ENCODE measurements at places on chromosomes 7 and 10.

- no peak for DNase-seq
Measured at GRCh38 chr7:156943091-156944041, 6.1 kb upstream of the NOM1 start.

DNA sequence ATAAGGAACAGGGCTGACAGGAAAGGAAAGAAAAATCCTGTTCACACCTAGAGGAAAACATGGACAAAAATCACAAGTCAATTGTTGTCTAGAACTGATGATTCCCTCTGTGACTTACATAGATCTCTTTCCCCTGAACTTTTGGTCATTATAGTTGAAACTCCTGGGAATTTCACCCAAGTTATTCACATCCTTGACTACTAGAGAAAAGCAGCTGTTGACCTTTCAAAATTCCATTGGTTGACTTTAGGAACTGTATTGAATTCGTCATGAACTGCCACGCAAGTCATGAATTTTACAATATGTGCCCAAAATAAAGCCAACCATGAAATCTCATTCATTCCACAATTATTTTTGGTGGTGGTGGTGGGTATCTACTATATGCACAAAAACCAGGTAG, 104.3 kb downstream of the UBE2H start:
- DNase-seq: no peak

DNA sequence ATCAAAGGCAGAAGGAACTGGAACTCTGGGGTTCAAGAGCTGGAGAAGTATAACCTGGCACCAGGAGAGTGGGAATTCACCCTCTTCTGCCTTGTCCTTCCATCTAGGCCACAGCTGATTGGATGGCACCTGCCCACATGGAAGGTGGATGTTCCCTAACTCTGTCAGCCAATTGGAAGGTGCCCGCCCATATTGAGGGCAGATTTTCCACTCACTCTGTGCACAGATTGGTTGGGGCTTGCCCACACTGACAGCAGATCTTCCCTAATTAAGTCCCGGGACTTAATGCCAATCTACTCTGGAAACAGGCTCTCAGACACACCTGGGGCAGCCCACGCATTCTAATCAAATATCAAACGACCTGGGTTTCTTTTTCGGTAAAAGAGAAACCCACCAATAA, 1142.3 kb upstream of the CELF2 start:
- no peak for DNase-seq

- DNase-seq: no peak
Measured at GRCh38 chr10:77195101-77195500, 442.5 kb downstream of the KCNMA1 start.

GRCh38 chr7:68334636-68335272, 1263.5 kb upstream of the AUTS2 start:
- no peak for DNase-seq

DNA sequence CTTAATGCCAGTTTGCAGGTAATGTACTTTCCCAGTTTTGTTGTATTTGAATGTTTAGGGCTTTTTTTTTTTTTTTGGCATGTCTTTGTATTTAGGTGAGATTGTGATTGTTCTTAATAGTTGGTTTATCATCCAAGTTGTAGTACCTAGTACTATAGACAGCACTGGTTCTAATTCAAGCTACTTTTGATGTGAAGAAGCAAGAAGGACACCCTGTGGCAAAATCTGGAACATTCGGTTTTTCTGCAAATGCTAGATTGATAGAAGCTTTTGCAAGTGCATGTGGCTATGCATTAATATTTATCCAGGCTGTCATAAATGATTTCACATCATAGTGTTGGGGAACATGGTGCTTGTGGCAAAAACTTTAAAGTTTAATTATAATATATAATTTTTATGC, 248.9 kb downstream of the FOXP2 start:
- DNase-seq: no peak

DNA sequence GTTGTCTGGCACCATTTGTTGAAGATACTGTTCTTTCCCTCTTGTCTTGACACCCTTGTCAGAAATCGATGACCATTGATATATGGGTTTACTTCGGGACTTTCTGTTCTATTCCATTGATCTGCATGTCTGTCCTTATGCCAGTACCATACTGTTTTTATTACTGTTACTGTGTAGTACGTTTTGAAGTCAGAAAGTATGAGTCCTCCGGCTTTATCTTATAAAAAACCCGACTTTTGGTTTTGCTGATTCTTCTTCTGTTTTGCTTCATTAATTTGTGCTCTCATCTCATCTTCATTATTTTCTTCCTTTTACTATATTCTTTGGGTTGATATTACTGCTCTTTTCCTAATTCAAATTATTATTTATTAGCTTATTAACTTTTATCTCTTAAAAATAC, 52.4 kb downstream of the MAPK8 start:
- no peak for DNase-seq

DNA sequence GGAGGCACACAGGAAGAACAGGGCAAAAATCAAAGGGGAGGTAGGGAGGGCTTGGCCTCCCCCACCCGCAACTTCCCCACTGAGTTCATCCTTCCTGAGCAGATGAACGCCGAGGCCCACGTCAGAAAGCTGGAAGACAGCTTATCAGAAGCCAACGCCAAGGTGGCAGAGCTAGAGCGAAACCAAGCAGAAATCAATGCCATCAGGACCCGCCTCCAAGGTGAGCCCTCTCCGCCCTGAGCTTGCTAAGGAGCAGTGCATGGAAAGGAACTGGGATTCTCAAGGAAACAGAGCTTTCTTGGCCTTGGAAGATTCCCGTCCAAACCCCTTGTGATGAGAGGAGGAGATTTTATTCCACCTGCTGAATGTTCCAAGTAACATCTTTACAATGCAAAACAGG, 16.5 kb downstream of the MYH16 start:
- no peak for DNase-seq

- DNase-seq: no peak
Measured at GRCh38 chr7:75945297-75946168, 30.6 kb downstream of the POR start.

DNA sequence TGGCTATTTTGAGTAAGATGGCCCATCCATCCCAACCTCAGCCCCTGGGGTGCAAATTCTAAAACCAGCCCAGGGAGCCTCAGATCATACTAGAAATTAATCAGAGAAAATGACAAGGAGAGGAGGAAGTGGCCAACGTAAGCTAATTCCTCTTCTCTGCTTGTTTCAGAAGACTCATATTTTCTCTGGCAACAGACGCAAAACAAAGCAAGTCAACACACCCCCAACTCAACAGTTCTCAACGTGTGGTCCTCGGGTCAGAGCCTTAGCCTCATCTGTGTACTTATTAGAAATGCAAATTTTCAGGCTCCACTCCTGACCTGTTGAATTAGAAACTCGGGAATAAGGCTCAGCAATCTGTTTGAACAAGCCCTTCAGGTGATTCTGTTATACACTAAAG, 413.9 kb upstream of the AUTS2 start:
- no peak for DNase-seq

DNA sequence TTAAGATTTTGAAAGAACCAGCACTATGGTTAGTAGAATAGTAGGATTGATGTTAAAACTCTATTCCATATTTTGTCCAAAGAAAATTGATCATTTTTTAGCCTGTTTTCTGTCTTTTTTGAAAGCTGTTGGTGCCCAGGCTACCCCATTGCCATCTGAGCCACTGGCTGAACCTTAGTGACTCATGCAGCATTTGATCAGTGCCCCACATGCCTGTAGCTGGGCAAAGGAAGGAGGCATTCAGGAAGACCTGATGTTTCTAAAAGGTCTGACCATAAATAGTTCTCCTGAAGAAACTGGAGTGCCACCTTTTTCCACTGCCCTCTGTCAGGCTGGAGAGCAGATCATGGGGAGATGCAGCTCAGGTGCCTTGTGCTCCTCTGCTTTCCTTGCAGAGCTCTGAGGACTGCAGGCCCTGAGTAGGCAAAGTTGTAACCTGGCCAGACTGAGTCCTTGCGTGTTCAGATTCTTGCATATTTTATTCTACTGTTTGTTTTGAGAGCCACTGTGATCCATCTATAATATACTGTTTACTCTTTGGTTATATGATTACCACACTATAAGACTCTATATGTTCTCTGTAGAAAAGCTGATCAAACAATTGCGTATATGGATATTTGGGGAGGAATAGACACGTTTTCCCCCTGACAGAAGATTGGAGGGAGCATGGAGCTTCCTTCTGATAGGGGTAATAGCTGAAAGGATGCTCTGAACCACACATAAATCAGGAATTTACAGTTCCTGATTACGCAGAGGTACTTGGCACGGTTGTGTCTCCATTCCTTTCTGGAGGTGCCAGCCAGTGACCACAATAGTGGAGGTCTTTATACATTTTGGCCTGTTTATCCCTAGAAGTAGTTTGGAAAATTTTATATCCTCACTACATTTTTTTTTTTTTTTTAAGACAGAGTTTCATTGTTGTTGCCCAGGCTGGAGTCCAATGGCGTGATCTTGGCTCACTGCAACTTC, 48.9 kb upstream of the GJD4 start:
- DNase-seq: no peak

DNA sequence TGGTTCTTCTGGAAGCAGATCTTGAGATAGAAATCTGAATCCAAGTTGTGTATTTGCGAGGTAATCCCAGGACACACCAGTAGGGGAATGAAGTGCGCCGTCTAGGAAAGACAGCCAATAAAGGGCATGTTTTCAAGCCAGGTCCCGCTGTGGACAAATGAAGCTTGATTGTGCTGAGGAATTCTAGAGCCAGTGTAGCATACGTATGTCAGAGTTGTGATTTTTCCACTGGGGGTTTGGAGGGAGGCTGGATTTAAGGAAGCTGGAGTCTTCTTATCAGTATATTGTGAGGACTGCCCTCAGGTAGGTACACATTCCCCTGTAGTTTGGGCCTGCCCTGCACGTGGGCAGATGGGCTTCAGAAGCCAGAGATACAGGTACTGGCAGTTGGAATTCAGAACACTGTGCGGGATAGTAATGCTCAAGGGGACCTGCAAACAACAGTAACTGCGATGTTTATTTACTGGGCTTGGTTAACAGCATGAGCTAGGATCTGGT, 50.9 kb downstream of the GALNT11 start:
- DNase-seq: no peak

DNA sequence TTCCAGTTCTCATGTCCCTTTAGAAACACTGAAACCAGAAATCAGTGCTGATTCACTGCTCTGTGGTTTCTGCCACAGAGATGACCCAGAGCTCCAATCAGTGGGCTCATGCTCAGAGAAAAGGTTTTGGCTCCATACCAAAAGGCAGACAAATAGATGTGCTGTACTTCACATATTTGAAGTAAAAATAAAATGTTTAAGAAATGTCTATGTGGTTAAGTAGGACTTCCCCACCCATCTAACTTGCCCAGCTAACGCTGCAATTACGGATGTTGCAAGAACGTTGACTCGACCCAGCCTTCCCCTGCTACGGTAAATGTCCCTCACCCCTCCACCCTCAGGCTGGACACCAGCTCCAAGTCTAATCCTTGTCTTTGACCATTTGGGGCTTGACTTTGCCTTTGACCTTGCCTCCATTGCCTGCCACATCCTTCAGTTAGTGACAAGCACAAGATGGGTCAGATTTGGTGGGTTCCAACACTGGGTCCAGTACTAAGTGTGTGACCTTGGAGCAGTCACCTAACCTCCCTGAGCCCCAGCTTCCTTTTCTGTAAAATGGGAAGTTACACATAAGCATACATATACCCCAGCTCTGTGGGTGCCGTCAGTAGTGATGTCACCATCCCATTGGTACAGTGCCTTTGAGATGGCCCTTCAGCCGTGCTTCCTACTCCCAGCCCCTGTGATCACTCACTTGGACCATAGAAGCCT, 95.8 kb downstream of the CHST15 start:
- DNase-seq: no peak

- peak; percentile 61 for DNase-seq
Measured at GRCh38 chr10:79379512-79380124, 32.3 kb downstream of the PPIF start.

GRCh38 chr7:129559564-129559963, 52.0 kb upstream of the NRF1 start:
- DNase-seq: no peak

GRCh38 chr7:135428879-135429278, 81.0 kb downstream of the CNOT4 start:
- DNase-seq: no peak

GRCh38 chr10:74096777-74097176, 53.9 kb downstream of the AP3M1 start:
- no peak for DNase-seq

DNA sequence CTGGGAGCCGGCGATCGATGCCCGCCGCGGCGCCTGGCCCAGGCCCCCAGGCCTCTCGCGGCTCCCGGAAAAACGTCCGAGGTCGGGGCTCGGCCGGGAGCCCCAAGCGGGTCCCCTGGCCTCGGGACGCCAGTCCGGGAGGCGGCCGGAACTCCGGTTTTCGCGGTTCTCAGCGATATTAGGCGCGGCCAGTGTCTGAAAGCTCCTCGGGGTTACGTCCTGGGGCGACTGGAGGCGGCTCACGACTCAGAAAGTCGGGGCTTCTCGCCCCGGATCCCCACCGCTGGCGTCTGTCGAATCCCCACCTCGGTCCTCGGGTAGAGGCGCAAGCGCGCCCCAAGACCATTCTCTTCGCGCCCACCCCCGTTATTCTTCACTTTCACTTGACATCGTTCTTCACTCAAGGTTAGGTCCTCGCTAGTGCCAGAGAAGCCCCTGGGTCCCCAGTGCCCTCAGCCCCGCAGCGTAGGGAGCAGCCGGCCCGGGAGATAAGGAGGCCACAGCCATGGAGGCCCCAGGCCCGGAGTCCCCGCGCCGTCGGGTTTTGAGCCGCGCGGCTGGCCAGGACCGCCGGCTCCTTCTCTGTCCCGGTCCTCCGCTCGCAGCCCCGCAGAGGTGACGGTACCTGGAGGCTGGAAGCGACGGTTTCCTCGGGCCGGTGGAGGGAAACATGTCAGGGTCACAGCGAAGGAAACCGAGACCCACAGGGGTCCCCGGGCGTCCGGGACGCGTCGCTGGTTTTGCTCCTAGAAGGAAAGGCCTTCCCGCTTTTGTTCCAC, 35.2 kb upstream of the EBLN1 start:
- peak; percentile 69 for DNase-seq

DNA sequence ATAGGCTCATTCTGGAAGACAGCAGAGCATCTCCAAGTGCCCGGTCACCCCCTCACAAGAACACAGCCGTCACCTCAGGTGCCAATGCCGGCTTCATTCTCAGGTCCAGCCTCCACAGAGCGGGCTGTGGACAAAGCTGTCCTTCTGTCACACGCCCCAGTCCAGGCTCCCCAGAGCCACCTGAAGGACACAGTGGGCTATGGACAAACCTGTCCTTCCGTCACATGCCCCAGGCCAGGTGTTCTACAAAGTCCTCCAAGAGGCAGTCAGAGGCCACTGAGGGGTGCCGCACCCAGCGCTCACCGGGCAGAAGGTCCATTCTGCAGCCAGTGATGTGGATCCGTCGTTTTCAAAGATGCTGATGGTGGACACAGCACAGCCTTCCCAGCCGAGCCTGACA, 173.2 kb upstream of the PPP2R2D start:
- peak; percentile 58 for DNase-seq

DNA sequence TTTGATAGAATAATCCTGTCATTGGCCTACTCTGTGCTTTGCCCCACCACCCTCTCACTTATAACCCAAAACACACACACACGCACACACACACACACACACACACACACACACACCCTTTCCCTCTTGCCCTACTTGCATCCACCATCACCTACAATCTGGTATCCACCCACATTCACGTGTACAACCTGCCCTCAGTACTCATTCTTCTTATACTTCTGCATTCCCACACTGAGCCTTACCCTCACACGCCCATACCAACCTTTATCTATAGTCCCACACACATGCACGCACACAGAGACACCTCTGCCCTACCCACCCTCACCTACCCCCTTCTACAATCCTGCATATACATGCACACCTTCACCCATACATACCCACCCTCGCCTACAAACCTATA, 10.8 kb upstream of the SRI start:
- DNase-seq: no peak

All from type B pancreatic cell (in vitro differentiated cells).